Fibroblast of gingiva (primary cell): ENCODE measurements at places on chromosomes 5 and 9.

DNA sequence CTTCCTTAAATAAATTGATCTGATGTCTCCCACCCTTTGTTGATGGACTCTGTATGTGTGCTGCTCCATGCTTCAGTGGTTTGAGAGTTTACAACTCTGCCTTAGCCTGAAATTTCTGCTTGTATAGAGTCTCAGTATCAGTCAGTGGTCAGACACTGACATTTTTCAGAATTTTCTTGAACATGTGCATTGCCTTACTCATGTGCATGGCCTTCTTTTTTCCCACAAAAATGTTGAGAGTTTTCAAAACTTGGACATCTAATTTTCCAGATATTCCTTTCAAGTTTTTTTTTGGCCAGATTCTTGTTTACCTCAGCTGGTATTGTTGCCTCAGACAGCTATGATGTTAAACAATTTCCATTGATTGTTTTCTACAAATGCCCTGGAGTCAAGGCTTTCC lies 427.1 kb upstream of the CHD1 start:
- no peak for DNase-seq

- no peak for DNase-seq
These were observed 11.7 kb upstream of the INPP5E start for GRCh38 chr9:136451221-136451877.

GRCh38 chr9:18689921-18690320 lies 216.0 kb downstream of the ADAMTSL1 start:
- peak; percentile 55 for DNase-seq

DNA sequence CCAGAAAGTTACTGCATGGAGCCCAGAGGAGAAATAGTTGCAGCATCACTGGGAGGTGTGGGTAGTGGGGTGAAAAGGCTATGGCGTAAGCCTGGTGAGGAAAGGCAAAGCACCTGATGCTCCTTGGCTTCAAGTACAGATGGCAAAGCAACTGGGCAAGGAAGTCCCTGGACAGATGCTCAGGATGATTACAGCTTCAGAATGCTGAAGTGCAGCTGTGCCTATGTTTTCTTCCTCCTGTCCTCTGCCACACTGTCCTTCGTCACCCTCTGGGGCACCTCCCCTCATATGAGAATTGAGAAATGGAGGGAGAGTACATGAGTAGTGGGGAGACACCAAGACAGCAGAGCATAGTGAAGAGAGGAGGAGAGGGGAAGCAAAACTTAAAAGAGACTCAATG lies 328.0 kb downstream of the PDE4D start:
- DNase-seq: no peak

GRCh38 chr9:69499959-69500358 lies 172.2 kb downstream of the APBA1 start:
- no peak for DNase-seq

GRCh38 chr5:87182649-87183048 lies 85.0 kb upstream of the RASA1 start:
- DNase-seq: no peak

DNA sequence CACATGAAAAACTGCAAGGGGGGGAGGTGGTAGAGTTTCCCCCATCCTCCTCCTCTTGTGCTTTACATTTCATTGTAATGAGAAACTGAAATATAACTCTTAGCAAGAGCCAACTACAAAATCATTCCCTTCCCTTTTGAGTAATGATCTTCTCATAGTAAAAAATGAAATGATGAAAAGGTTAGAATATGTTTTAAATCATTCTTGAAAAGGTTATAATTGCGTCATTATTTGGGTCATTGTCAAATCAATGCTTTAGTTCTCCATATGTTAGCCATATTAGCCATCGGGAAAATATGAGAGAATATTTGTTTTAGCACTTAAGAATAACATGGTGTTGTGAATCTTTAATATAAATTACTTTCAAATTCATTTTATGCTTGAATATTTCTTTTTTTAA lies 1185.0 kb upstream of the CDH18 start:
- no peak for DNase-seq

DNA sequence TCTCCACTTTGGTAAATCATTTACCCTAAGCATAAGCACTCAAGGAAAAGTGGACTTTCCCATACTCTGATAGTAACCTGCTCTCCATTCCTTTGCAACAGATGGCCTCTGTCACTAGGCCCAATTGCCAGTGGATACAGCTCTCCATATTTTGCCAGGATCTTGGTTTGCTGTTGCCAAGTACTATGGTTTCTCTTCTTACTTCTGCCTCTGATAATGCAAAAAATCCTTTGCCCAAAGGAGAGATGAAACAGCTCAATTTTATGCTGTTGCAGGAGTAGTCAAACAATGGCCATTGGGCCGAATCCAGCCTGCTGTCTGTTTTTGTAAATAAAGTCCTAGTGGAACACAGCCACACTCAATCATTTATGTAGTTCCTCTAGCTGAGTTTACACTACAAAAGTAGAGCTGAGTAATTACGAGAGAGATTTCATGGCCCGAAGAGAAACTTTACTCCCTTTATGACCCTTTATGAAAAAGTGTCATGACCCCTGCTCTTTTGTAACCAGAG lies 92.5 kb downstream of the HTR4 start:
- DNase-seq: no peak

GRCh38 chr5:116522356-116523136 lies 52.1 kb downstream of the SEMA6A start:
- no peak for DNase-seq

DNA sequence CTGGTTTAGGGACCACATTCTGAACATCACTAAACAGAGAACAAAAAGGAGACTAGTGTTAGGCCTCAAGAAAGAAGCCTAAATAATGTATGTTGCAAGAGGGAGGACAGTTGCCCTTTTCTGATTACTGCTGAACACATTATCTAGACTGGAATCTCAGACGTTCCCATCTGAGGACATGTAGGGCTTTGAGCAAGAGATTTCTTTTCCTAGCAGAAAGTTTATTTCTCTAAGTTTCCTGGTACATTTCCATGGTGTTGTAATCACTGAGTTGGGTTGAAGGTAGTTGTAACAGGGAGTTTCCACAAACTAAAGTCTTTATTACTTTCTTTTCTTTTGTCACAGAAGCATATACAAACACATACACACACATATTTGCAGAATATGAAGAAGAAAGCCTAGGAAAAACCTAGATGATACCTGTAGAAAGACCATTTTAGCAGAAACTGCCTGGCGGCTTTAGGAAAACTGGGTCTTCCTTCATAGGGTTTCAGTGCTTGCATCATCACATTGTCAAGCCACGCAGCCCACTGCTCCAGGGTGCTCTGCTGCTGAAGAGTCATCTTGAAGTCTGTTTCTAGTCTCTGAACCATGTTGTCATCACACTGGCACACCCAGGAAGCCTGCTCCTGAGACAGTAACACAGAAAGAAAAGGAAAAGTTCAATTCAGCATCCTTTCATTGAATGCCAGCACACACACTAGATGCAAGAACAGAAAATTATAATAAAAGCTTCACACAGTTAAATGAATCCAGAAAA lies 269.1 kb downstream of the RFX3 start:
- DNase-seq: peak; percentile 67

- no peak for DNase-seq
These were observed 5.7 kb downstream of the NDST1 start for GRCh38 chr5:150513375-150514309.

DNA sequence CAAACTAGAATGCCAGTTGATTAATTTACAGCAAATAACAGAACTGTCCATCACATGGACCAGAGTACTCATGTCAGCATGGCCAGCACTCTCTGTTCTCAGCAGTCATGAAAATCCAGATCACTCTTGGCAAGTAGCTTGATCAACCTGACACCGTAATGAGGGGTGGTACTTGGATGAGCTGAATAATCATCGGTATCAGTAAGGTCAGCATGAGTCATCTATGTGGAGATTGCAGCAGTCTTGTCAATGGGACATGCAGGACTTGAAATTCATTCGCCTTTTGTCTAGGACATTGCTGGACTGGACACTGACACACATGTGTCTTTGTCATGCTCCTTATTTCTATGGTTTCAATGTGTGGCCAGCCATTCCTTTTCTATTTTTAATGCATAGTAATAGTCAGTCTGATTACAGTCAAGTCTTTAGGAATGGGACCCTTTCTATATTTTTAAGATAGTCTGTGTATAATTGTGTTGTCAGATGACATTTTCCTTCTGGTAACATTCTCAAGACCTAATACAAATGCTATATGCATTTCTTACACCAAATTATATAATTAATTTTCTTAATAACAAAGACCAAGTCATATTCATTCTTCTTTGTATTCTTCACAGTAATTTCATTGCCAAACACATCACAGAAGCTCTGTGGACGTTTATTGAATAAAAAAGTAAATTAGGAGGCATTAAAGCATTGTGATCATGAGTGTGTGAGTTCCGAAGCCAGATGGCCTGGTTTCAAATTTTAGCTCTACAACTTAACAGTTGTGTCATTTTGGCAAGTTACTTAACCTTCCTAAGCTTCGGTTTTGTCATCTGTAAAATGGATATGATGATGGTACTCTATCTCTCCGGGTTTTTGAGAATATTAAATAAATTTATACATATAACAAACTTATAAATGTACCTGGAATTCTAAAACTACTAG lies 57.4 kb downstream of the ADAMTSL1 start:
- DNase-seq: no peak

DNA sequence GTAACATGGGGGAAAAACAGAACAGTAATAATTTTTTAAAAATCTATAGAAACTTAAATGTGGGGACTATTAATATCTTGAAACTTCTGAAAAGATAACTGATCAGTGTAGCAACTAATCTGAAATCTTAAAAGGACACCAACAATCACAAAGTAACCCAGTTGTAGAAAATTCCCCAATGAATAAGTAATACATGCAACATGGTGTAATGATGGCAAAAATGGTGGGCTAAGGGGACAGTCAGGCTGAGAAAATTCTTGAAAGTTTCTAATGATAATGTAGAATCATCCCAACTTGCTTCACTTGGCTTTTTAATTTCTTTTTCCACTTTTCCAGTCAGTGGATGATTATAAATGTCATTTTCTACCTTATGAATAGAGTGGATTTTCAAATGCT lies 5.4 kb downstream of the NFIL3 start:
- no peak for DNase-seq

GRCh38 chr5:123120197-123120596 lies 31.2 kb downstream of the PRDM6 start:
- DNase-seq: no peak
